ENCODE measurements at places on chromosomes 5 and 9.

- DNase-seq: no peak
Observed at GRCh38 chr5:139634541-139634940, 13.6 kb upstream of the CXXC5 start.

GRCh38 chr5:149374303-149374702 is 4.8 kb downstream of the IL17B start:
- no peak for DNase-seq

- DNase-seq: no peak
Observed at GRCh38 chr9:112753725-112754124, 3.2 kb downstream of the SNX30 start.

DNA sequence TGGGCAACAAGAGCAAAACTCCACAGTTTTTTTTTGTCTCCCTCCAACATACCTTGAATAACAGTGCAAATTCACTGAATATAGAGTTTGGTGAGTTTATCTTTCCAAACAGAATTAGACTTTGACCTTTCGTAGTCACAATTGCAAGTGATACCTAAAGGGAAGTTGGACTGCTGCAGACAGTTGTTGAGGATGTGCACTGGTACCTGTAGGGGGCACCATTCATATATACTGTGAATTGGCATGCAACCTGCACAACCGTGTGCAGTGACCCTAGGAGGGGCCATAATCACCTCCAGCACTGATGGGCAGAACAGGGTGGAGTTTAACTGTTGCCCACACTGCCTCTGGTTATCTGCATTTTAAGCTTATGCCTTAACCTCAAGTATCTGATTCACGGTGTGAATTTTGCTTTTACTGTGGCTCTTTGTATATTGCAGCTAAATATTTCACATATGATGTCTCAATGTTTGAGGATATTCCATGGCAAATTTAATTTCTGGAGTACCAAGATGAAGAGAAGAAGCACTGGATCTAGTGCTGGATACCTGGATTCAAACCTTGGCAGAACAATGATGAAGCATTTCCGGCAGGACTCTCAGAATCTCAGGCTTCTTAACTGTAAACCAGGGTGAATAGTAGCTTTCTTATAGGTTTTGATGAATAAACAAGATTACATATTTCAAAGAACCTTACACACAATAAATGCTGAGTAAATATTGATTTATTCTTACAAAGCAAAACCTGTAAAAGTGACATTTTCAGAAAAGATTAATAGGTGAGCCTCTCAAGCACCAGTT is 144.3 kb downstream of the ACTBL2 start:
- DNase-seq: no peak

- no peak for DNase-seq
Observed at GRCh38 chr9:137870432-137870831, 7.2 kb upstream of the CACNA1B start.

- DNase-seq: no peak
Observed at GRCh38 chr5:26543987-26544386, 494.4 kb downstream of the CDH9 start.

GRCh38 chr9:76591256-76591950 is 132.4 kb downstream of the GCNT1 start:
- DNase-seq: no peak

GRCh38 chr9:106862821-106863720 is at the start of gene ZNF462:
Gene ZNF462, plus strand, starts transcription at chr9:106863166. Its CDS starts 60,218 bp downstream, at chr9:106923384.
- DNase-seq: no peak

GRCh38 chr5:178389026-178389729 is 156.6 kb upstream of the PHYKPL start:
- DNase-seq: no peak

- no peak for DNase-seq
Observed at GRCh38 chr9:108019821-108020220, 530.3 kb upstream of the KLF4 start.

DNA sequence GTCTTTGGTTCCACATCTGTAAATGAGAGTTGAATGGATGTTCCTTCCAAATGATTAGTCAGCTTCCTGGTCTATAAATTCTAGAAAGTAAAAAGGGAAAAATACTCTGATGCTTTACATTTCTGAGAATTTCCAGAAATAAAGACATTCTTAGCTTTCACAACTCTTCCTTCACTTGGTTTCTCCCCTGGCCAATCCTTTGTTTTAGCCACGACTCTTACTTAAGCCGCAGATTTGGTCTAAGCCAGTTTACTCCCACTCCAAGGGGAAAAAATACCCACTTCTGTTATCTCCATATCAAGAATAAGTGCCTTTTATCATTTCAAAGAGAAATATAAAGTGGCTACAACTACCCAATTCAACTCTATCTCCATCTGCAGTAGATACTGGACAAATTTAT is 29.7 kb downstream of the PWWP2A start:
- DNase-seq: no peak

GRCh38 chr5:86983208-86983607 is 284.5 kb upstream of the RASA1 start:
- no peak for DNase-seq

- no peak for DNase-seq
Observed at GRCh38 chr9:92108122-92108521, 7.1 kb downstream of the SPTLC1 start.

DNA sequence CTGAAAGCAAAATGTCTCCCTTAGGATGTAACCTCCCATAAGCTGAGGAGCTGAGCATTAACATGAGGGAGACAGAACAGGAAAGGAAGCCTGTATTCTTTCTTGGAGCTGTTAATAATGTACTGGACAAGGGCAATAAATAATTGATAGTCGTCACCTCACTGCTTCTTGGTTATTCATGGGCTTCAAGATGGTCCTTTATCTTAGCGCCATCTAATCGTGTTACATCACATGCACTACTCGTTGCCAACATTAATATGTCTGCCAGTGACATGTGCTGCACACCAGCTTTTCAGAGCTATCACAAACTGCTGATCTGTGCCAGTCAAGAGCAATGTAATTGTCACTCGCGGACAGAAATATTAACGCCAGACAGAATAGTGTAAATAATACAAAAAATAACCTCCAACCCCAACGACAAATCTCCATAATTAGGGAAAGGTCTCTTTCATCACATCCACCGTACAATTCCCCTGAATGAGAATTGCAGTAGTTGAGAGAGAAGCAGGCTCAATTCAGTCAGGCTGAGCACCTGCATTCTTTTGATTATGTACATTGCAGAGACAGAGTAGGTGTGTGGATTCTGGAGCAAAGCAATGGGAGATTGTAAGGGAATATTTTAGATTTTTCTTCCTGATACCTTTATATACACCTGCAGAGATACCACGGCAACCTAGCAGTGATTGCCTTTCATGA is 267.1 kb downstream of the SPATA31D1 start:
- no peak for DNase-seq

- peak; percentile 62 for DNase-seq
Observed at GRCh38 chr5:132103332-132103951, 29.9 kb downstream of the CSF2 start.

DNA sequence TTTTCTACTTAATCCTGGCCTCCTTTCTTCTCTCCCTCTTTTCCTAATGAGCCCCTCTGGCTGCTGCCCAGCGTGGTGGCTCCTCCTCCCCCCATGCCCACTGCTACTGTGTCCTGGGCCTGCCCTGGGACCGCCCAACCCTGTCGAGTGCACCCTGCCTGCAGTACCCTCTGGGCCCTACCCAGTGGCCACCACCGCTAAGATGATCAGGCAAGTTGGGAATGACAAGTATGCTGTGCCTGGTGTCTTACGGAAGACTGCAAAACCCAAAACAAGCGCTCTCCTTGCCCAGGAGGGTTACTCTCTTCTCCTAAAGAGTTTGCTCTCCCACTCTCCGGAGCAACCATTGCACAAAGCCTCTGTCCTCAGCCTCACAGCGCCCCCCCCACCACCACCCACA is 273.7 kb downstream of the SYK start:
- no peak for DNase-seq

DNA sequence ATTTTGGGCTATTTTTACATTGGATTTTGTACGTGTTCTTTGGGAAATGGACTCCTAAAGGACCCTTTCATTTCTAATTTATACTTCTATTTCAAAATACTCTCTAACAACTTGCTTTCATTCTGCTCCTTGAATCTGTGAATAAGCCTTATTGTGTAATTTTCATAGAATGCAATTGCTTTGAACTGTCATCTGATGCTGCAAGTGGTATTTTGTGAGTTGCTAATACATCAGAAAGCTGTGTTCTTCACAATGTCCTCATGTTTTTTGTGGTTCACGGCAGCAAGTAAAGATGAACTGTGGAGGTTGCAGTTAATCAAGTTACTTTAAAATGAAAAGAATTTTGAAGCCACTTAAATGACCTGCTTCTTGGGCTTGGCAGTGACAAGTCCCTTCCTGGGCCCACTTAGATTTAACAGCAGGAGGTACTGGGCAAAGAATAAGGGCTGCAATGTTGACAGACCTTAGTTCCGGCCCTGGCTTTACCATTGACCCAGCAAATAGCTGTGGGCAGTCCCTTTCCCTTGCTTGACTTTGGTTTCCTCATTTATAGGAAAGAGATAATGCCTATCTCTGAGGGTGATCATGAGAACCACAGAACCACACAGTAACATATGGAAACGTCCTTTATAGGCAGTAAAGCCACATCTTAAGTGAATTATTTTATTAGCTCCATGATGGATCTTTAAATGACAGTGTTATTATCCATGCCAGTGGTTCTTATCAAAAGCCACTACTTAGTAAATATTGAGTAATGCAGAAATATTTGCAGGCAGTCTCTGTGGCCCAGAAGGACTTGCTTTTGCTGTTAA is 54.8 kb downstream of the IQGAP2 start:
- DNase-seq: no peak

- no peak for DNase-seq
Observed at GRCh38 chr9:546797-547223, 294.7 kb upstream of the DMRT1 start.

DNA sequence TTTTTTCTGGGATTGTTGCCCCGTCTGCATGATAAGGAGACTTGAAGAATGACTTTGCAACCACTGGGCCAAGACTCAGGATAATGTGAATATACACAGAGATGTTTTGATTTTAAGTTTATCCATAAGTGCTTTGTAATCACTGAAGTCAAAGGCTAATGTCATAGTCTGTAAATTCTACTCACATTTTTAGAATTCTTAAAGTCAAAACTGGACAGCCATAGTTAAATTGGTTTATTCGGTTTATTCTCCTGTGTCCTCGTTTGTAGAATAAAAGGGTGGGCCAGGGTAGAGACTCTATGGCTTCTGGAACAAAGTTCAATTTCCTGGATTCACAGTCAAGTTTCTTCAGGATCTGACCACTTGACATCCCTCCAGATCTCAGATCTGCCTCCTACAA is 327.7 kb upstream of the TNC start:
- DNase-seq: no peak

DNA sequence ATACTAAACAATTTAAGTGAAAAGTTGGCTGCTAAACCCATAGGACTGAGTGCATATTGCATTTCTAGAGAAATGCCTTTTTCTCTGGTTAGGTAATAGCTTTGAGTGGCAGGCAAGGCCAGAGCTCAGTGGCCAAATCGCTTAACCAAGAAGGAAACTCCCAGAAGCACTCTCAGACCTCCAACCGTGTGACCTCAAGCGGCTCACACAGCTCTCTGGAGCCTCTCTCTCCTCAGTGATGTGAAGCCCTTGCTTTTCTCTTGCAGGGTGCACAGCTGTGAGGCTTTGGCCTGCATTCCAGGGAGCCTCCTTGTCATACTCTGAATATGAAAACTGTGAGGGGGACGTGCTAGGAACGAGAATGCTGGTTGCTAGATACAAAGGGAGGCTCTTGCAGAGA is 106.7 kb downstream of the INSYN2B start:
- DNase-seq: no peak

DNA sequence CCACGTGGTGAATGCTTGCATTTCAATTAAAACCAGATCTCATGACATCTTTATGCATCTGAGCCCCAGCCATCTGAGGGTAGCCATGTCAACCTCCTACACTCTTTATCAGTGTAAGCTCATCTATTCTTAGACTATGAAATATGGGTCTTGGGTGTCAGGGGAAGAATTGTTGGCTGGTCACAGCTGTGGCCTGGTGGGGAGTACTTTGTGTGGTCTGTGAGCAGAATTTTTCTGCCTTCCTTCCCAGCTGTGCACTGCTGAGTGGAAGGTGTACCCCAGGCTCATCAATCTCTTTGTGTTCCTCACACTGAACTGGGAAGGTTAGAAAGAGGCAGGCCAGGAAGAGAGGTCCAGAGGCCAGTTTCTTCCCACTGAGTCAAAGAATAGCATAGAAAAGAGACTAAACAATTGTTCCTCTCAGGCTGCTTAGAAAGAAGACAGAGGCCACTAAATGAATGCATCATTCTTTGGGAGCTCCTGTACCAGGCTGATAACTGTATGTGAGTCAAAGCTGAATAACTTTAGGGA is 202.7 kb upstream of the RGMB start:
- no peak for DNase-seq

DNA sequence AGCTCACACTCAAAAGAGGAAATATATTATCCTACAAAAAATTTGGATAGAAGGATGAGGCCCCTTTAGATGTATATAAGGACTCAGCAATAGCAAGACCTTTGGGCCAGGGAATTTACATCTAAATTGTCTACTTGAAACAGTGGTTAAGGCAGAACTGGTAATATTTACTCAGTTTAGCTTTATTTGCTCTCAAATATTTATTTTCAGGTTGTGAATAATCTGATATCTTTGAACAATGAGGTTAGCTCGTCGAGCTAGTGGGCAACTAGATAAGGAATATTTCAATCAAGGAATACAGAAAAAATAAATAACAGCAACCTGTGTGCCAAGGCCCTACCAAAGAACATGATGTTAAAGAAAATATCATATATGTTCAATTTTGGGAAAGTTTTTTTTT is 966.3 kb downstream of the DTWD2 start:
- no peak for DNase-seq

DNA sequence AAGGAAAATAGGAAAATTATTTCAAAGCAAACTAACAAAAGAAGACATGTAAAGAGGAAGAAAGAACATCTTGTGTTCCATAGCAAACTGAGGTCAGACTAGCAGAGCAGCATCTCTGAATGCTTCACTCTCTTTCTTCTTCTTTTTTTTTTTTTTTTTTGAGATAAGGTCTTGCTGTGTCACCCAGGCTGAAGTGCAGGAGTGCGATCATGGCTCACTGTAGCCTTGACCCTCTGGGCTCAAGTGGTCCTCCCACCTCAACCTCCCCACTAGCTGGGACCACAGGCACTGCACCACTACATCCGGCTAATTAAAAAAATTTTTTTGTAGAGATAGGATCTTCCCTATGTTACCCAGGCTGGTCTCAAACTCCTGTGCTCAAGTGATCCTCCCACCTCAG is 36.6 kb downstream of the MELK start:
- no peak for DNase-seq

Data from stimulated activated CD8-positive, alpha-beta memory T cell treated with anti-CD3 and anti-CD28 coated beads, Interleukin-7, amount 100 ng/mL, for 4 hours (primary cell).